Liver (tissue), 10 donors: ENCODE measurements at places on chromosomes 3 and 15. TPM values are rescaled to one million over a fixed set of nuclear protein-coding genes. Genes with fewer than 3 reads are reported as not detected.

- peak overlapping the region; percentile 94 for H3K27ac ChIP-seq
- H3K4me1 ChIP-seq = peaks cover 38% of the 10 kb centered on the region
- no peaks in the 10 kb centered on the region for H3K27me3 ChIP-seq
- DNase-seq = no peak
Observed at GRCh38 chr15:99613481-99613880, 47.7 kb downstream of the MEF2A start.

DNA sequence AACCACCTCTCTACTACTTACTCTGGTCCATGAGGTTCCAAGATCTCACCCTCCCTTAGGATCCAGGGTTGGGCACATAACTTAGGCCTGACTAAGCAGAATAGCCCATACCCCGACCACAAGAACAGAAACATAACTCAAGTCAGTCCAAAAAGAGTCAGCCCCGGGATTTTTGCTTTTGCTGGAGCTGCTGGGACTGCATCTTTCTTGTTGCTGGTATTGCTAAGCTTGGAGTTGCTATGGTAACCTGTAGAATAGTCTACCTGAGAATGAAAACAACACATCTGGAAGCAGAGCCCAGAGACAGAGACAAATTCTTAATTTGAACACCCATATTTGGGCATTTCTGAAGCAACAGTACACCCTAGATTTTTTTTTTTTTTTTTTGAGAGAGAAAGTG is 6.5 kb downstream of the RUBCN start:
- no peak for DNase-seq
- H3K27ac ChIP-seq = no peak overlapping the region
- H3K36me3 ChIP-seq = no peaks in the 10 kb centered on the region
- no peak overlapping the region for H3K4me3 ChIP-seq

DNA sequence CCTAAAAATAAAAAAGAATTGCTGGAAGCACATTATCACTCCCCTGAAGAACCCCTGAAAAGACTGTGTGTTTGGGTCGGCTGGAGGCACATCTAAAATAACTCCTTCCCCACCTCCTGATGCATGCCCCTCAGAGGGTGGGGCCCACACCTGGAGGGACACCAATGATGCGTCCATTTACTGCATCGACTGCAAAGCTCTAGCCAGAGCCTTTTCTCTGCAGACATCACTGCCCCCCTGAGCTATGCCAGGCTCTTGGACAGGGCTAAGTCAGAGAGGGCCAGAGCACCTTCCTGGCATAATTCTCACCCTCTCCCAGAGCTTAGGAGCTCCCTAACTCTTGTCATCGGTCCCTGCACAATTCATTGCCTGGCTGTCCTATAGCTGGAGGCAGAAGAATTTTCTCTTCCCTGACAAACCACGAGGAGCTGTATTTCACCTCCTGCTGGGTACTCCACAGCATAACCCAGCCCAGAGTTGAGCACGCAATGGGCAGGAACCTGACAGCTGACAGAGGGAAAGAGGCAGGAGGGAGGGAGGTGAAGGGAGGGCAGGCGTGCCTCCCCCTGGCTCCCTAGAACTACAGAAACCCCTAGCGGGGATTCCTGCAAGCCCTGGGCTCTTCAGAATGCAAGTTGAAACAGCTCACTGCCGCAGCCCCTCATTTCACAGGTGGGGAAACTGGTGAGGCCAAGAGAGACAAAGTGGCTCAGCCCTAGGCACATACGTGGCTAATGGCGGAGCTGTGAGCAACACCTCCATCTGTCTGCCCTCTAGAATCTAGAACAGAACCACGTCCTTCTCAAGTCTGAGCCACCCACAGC is 46.6 kb downstream of the XXYLT1 start:
- H3K4me3 ChIP-seq = no peak overlapping the region
- no peaks in the 10 kb centered on the region for H3K27me3 ChIP-seq
- H3K4me1 ChIP-seq = no peaks in the 10 kb centered on the region
- no peak overlapping the region for H3K27ac ChIP-seq
- no peaks in the 10 kb centered on the region for H3K36me3 ChIP-seq

DNA sequence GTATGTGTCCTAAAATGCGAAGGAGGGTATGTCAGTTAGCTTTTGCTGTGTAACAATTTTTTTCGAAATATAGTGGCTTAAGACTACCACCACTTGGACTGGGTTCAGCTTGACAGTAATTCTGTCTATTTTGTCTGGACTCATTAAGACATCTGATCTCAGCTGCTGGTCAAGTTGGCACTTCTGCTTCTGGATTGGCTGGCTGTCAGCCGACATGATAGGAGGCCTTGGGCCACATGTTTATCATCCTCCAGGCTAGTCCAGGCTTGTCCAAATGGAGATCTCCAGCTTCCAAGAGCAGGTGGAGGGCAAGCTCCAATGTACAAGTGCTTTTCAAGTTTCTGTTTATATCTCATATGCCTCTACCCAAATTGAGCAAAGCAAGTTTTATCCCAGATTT is 95.9 kb downstream of the GALK2 start:
- H3K27me3 ChIP-seq = no peaks in the 10 kb centered on the region
- no peaks in the 10 kb centered on the region for H3K36me3 ChIP-seq
- H3K4me3 ChIP-seq = no peak overlapping the region
- no peak for DNase-seq
- no peak overlapping the region for H3K27ac ChIP-seq

- H3K36me3 ChIP-seq = no peaks in the 10 kb centered on the region
- H3K27ac ChIP-seq = no peak overlapping the region
- H3K27me3 ChIP-seq = peaks cover 5% of the 10 kb centered on the region
- no peak for DNase-seq
- H3K4me3 ChIP-seq = no peak overlapping the region
- H3K4me1 ChIP-seq = no peaks in the 10 kb centered on the region
Observed at GRCh38 chr15:98855815-98856531, 151.6 kb downstream of the PGPEP1L start.

GOLGA6L7 gene
- total RNA-seq = not detected

SERPINI1 gene
- total RNA-seq = 1.3 TPM

PAK6 gene
- 0.08 TPM for total RNA-seq
